ACHN (cell line): ENCODE measurements at places on chromosomes 6 and 20.

GRCh38 chr20:25761596-25761995, 64.9 kb upstream of the ZNF337 start:
- DNase-seq, result no peak

DNA sequence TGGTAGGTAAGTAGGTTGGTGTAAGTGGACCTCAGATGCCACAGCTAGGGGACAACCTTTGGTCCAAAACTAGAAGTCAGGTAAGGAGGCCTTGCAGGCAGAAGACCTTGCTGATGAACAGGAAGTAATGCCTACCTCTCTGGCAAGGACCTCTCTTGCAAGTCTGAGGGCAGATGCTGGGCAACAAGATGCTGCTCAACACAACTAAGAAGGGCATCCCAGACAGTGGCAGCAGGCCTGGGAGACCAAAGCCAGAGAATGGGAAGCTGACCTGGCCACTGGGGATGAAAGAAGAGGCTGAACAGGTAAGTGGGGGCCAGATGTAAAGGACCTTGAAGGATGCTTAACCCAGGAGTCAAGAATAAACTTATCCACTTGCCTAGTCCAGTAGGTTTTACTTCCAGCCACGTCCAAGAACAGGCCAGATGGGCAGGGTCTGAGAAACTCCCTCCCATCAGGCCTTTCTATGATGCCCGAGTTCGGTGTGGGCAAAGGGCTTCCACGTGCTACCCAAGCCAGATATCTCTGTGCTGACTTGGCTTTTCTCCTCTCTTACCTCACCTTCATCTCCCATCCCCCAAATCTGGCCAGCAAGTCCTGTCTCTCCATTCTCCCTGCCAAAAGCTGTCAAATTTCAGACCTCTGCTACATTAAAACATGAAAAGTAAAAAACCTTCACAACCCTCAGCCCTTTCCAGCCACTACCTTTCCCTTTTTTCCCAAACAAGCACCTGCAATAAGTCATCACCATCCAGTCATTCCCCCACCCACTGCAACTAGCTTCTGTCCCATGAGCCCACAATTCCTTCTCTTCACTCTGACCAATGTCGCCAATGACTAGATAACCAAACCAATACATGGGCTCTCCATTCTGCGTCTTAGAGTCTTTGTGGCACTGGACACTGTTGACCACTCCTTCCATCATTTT, 11.5 kb upstream of the PLCG1 start:
- DNase-seq, result no peak

GRCh38 chr6:80618953-80619352, 512.5 kb downstream of the BCKDHB start:
- DNase-seq, result no peak

GRCh38 chr6:12081771-12082170, 69.7 kb downstream of the HIVEP1 start:
- DNase-seq, result no peak
